Astrocyte (in vitro differentiated cells and primary cell): ENCODE measurements at places on chromosomes 13 and 19. TPM values are rescaled to one million over a fixed set of nuclear protein-coding genes. Genes with fewer than 3 reads are reported as not detected.

ZNF358 gene
- total RNA-seq: 39.8 and 41.1 TPM in 2 replicates

ATXN8OS gene
- total RNA-seq: not detected in 2 replicates

KISS1R gene
- not detected in 2 replicates for total RNA-seq

ZNF90 gene
- 3.1 and 5.8 TPM in 2 replicates for total RNA-seq

PEAK3 gene
- 0.18 TPM in 1 of 2 replicates, not detected in the other for total RNA-seq

SLITRK5 gene
- total RNA-seq: 2.0 and 2.1 TPM in 2 replicates

SMIM24 gene
- total RNA-seq: not detected in 2 replicates

DNA sequence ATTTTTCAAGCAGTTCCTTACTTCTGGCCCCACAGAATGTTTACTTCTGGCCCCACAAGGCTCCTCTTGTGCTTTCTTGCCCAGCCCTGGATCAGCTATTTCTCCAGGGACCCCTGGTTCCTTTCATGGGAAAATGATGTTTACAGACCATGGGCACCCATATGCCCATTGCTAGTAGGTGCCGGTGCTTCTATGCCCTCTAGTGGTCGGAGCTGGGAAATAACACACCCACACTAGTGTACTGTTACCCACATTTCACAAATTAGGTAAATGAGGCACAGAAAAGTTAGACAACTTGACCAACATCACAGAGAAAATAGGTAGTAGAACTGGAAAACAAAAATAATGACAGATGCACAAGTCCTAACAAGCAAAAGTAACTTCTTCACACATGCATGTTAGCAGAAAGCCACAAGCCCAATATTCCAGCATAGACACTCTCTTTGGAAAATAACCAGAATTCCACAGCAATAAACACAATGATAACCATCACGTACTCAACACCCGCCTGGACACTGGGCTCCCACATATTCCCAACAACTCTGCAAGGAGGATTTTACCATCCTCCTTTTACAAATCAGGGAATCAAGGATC lies 1.3 kb upstream of the CEACAM6 start:
- H3K27me3 ChIP-seq: no peaks in the 10 kb centered on the region
- no peak for DNase-seq
- no peaks in the 10 kb centered on the region for H3K4me1 ChIP-seq
- H3K36me3 ChIP-seq: no peaks in the 10 kb centered on the region

DNA sequence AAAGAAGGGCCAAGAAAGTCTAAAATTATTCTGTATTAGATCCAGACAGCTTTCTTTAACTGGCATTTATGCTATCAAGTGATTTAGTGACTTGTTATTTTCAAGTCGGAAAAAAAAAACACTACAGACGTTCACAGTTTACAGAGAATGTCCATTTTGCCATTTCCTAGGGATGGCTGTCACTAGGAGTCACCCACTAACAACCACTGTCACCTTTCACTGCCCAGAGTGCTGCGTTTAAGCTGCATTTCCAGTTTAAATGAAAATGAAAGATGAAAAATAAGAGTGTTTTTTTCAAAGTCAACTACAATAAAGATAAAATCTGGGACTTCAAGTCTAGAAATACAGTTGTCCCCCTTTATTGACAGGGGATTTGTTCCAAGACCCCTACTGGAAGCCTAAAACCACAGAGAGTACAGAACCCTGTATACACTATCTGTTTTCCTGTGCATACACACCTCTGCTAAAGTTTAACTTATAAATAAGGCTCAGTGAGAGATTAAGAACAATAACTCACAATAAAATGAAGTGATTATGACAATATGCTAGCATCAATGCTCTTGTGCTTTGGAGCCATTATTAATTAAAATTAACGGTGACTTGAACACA lies 112.5 kb downstream of the SACS start:
- DNase-seq: no peak
- no peaks in the 10 kb centered on the region for H3K27me3 ChIP-seq
- peaks cover 53% of the 10 kb centered on the region for H3K4me1 ChIP-seq
- H3K27ac ChIP-seq: peak overlapping the region; percentile 99

DNA sequence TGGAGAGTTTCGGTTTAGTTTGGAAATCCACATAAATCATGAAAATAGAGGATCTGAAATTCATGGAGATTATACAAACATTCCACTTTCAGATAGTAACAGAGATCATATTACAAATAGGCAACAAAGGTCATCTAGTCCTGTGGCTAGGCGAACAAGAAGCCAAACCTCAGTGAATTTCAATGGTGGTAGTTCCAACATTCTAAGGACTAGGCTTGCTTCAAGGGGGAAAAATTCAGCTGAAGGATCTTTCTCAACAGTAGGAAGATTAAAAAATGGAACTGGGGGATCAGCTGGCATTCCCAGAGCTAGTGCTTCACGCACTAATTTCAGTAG lies 47.0 kb downstream of the FOXO1 start:
- H3K27ac ChIP-seq: no peak overlapping the region
- H3K4me1 ChIP-seq: no peaks in the 10 kb centered on the region
- H3K27me3 ChIP-seq: no peaks in the 10 kb centered on the region
- no peaks in the 10 kb centered on the region for H3K36me3 ChIP-seq
- peak; percentile 57 for DNase-seq

- DNase-seq: no peak
- H3K27me3 ChIP-seq: no peaks in the 10 kb centered on the region
- H3K36me3 ChIP-seq: peaks cover 61% of the 10 kb centered on the region
- H3K4me1 ChIP-seq: peaks cover 54% of the 10 kb centered on the region
Measured at GRCh38 chr19:38706792-38707511, 37.3 kb downstream of the CAPN12 start.

DNA sequence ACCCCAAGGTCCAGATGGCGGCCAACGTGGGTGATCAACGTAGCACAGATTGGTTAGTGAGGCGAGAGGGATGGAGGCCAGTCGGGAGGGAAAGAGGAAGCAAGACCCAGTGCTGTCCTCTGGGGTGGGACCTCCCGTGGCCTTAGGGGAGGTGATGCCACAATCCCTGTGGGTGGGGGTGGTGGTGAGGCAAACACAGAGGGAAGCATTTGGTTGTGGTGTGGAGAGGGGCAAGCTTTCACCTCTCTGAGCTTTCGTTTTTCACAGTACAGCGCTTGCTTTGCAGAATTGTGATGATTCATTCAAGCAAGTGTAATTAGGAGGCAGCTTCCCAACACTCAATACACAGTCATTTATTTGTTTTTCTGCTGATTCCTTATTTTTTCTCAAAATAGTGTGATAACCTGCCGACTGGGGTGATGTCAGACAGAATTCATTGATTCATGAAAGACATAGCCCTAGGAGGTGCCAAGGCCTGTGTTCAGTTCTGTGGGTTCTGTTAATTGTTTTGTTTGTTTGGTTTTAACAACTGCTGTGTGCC lies 2.4 kb downstream of the LENG8 start:
- peaks cover 26% of the 10 kb centered on the region for H3K36me3 ChIP-seq
- peaks cover 27% of the 10 kb centered on the region for H3K4me1 ChIP-seq
- H3K27me3 ChIP-seq: no peaks in the 10 kb centered on the region

DNA sequence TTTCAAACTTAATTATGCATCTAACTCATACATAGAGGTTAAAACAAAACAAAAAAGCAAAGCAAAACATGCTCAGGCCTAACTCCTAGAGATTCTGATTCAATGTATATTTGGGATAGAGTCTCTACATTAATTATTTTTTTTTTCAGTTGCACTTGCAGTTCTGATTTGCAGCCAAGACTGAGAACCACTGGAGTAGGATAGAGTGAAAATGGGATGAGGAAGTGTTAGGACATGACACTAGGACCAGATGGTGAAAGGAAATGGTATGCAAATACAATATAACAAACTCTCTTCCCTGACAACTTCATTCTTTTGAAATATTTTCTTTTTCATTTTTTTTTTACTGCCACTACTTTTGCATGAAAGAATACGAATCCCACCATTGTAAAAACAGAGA lies 1.8 kb downstream of the CCDC122 start:
- H3K4me3 ChIP-seq: no peak overlapping the region
- H3K27me3 ChIP-seq: no peaks in the 10 kb centered on the region
- no peaks in the 10 kb centered on the region for H3K36me3 ChIP-seq
- H3K27ac ChIP-seq: no peak overlapping the region

DNA sequence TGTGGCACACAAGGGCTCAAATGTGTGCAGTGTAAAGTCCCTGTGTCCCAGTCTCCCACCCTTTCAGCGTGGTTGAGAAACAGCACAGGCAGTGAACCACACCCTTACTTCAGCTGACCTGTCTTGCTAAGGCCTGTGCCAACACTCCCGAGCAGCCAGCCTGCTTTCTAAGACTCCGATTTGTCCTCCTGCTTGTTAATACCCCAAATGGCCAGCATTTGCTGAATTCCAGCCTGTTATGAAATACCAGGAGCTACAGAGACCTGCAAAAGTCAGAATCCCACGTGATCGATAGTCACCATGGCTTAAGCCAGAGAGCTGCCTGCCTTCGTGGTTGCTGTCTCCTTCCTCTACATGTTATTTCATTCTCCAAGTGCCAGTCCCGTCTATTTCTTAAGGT lies 200.5 kb downstream of the FGF9 start:
- H3K36me3 ChIP-seq: no peaks in the 10 kb centered on the region
- no peak overlapping the region for H3K27ac ChIP-seq
- H3K4me1 ChIP-seq: no peaks in the 10 kb centered on the region
- no peak for DNase-seq

DNA sequence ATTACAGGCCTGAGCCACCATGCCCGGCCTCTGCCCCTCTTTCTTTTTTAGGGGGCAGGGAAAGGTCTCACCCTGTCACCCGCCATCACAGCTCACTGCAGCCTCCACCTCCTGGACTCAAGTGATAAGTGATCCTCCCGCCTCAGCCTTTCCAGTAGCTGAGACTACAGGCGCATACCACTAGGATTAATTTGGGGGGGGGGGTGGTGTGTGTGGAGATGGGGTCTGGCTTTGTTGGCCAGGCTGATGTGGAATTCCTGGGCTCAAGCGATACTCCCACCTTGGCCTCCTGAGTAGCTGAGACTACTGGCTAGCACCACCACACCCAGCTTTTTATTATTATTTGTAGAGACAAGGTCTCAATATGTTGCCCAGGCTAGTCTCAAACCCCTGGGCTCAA lies 4.2 kb downstream of the APOE start:
- H3K27ac ChIP-seq: no peak overlapping the region
- H3K27me3 ChIP-seq: peaks cover 1% of the 10 kb centered on the region
- peaks cover 11% of the 10 kb centered on the region for H3K4me1 ChIP-seq
- H3K36me3 ChIP-seq: no peaks in the 10 kb centered on the region
- no peak overlapping the region for H3K4me3 ChIP-seq

- H3K27me3 ChIP-seq: no peaks in the 10 kb centered on the region
- no peak for DNase-seq
- peak overlapping the region; percentile 81 for H3K4me3 ChIP-seq
Measured at GRCh38 chr19:11196406-11197287, 698 bp downstream of the KANK2 start.

- H3K27ac ChIP-seq: no peak overlapping the region
- H3K4me3 ChIP-seq: no peak overlapping the region
- peaks cover 29% of the 10 kb centered on the region for H3K27me3 ChIP-seq
- no peaks in the 10 kb centered on the region for H3K36me3 ChIP-seq
- no peaks in the 10 kb centered on the region for H3K4me1 ChIP-seq
Measured at GRCh38 chr19:17415121-17415520, 4.7 kb upstream of the MVB12A start.

GRCh38 chr13:80524447-80525215 lies 183.7 kb upstream of the SPRY2 start:
- H3K27me3 ChIP-seq: no peaks in the 10 kb centered on the region
- DNase-seq: peak; percentile 6
- H3K27ac ChIP-seq: no peak overlapping the region
- H3K4me3 ChIP-seq: no peak overlapping the region
- no peaks in the 10 kb centered on the region for H3K36me3 ChIP-seq
- H3K4me1 ChIP-seq: peaks cover 3% of the 10 kb centered on the region

- DNase-seq: no peak
- H3K4me3 ChIP-seq: no peak overlapping the region
- H3K27ac ChIP-seq: no peak overlapping the region
Measured at GRCh38 chr19:35457173-35457572, 9.1 kb downstream of the FFAR2 start.

DNA sequence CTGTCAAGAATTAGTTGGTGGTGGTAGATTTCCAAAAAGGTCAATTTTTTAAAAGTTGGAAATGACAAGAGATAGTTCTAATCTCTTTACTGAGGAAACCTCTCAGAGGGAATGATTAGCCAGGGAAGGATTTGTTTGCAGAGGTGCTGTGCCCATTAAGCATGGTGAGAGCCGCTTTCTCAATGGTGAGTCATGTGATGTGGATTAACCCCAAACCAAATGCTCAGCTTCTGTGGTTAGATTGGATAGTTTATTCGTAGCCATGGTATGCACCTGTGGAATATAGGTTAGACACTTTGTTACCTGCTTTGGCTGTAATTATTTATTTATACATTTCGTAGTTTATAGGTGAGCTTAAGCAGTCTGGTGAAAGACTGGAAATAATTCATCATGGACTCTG lies 7.1 kb downstream of the HNRNPM start:
- H3K4me3 ChIP-seq: no peak overlapping the region
- H3K36me3 ChIP-seq: peaks cover 16% of the 10 kb centered on the region
- peaks cover 12% of the 10 kb centered on the region for H3K4me1 ChIP-seq
- peak; percentile 77 for DNase-seq
- H3K27ac ChIP-seq: peak overlapping the region; percentile 2

GRCh38 chr13:51255556-51255955 lies 33.4 kb downstream of the FAM124A start:
- DNase-seq: no peak
- H3K36me3 ChIP-seq: no peaks in the 10 kb centered on the region
- H3K4me1 ChIP-seq: no peaks in the 10 kb centered on the region
- H3K27ac ChIP-seq: no peak overlapping the region
- no peaks in the 10 kb centered on the region for H3K27me3 ChIP-seq
- H3K4me3 ChIP-seq: no peak overlapping the region

DNA sequence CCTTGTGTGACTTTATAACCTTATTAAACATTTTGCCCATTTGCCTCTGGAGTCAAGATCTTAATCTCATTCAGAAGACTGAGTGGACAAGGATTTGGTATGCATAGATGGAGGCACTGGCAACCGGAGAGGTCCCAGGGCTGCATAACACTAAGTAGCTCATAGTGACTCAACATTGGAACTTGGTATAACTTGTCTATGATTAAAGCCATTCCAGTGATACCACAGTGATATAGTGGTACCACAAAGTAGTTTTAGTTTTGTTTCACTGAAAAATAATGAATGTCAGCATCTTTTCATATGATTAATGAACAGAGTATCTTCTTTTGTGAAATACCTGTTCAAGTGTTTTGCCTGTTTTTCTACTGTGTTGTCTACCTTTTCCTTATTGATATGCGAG lies 26.4 kb downstream of the CDK8 start:
- no peaks in the 10 kb centered on the region for H3K36me3 ChIP-seq
- H3K27ac ChIP-seq: no peak overlapping the region

DNA sequence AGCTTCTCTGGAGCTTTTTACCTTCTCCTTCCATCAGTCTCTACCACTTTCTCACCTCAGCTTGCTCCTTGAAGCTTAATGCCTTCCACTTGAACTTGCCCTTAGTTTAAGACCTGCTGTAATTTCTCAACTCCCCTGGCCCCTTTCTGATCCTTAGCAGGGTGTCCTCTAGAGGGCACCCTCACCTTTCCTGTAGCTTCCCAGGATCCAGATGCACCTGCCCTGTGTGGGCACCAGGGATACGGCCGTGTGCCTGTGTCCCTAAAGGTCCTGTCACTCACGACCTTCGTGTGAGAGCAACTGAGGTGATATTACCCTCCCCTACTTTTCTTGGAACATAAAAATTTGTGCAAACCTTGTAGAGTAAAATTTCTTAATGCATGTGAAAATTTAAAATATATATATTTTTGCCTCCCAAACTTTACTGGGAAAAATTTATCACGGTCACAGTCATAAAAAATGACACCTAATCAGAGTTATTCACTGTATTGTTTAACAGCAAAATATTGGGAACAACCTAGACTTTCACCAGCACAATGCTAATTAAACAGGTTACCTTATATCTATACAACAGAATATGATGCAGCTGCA lies 46.4 kb downstream of the PSG3 start:
- no peak overlapping the region for H3K27ac ChIP-seq
- peak; percentile 18 for DNase-seq
- no peaks in the 10 kb centered on the region for H3K27me3 ChIP-seq
- H3K4me1 ChIP-seq: no peaks in the 10 kb centered on the region

- H3K27ac ChIP-seq: no peak overlapping the region
- H3K27me3 ChIP-seq: no peaks in the 10 kb centered on the region
- DNase-seq: no peak
- H3K4me1 ChIP-seq: no peaks in the 10 kb centered on the region
Measured at GRCh38 chr19:30167976-30168635, 204.1 kb upstream of the ZNF536 start.
